Tongue (tissue), 3 donors: ENCODE measurements at places on chromosomes 16 and 17.

DNA sequence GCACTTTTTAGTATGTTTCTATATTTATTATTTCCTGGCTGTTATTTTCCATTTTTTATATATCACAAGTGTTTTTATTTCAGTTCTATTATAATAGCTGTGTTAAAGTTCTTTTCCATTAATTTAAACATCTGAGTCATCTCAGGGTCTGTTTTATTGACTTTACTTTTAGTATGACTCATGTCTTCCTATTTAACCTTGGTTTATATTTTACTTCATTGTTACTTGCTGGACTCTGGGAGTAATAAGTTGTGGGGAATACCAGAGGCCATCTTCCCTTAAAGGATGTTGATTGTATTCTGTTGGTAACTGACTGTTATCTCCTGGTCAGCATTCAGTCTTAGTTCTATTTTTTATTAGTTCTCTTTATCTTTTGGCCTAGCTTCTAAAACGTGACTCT is 1508.2 kb downstream of the CDH11 start:
- DNase-seq: no peak

GRCh38 chr17:29640981-29641642 is 18.4 kb upstream of the CORO6 start:
- no peak for DNase-seq

DNA sequence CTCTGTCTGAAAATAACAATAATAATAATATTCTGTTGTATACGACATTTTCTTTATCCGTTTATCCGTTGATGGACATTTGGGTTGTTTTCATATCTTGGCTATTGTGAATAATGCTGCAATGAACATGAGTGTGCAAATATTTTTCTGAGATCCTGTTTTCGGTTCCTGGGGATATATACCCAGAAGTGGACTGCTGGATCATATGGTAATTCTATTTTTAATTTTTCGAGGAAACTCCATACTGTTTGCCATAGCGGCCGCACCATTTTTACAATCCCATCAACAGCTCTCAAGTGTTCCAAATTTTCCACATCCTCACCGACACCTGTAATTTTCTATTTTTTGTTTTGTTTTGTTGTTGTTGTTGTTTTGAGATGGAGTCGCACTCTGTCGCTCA is 5.3 kb upstream of the PRSS41 start:
- no peak for DNase-seq

DNA sequence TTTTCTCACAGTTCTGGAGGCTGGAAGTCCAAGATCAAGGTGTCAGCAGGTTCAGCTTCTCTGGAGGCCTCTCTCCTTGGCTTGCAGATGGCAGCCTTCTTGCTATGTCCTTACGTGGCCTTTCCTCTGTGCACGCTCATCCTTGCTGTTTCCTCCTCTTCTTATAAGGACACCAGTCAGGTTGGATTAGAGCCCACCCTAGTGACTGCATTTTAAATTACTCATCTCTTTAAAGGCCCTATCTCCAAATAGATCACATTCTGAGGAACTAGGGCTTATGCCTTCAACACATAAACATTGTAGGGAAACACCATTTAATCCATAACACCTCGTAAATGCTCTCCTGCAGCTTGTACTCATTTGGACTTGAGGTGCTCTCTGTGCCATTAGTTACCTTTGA is 36.3 kb downstream of the DHRS7C start:
- DNase-seq: no peak

- DNase-seq: no peak
Observed at GRCh38 chr17:12510535-12510934, 155.2 kb upstream of the MYOCD start.
